ENCODE measurements at places on chromosomes 1 and 21.

DNA sequence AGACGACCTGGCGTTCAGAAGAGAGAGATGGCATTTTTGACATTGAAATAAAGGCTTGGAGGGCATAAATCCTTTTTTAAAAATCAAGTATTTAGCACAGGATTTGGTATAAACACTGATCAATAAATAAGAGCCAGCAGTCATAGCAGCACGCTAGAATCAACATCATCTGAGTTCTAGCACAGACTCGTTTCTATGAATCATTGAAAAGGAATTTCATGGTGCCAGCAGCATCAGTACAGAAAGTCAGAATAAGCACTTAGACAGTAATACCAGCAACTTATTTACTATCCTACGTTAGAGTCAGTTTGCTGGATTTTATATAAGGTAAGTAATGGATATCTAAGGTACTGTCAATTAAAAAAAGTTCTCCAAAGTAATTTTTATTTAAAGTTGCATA is 119.3 kb downstream of the HLCS start:
- DNase-seq = no peak

- no peak for DNase-seq
Observed at GRCh38 chr1:77954521-77954920, 24.4 kb downstream of the FUBP1 start.

GRCh38 chr1:157862114-157863070 is 20.8 kb upstream of the CD5L start:
- DNase-seq = no peak

- DNase-seq = no peak
Observed at GRCh38 chr1:66984491-66984890, 59.7 kb downstream of the MIER1 start.

- DNase-seq = no peak
Observed at GRCh38 chr1:158371188-158371953, 17.7 kb downstream of the CD1E start.

DNA sequence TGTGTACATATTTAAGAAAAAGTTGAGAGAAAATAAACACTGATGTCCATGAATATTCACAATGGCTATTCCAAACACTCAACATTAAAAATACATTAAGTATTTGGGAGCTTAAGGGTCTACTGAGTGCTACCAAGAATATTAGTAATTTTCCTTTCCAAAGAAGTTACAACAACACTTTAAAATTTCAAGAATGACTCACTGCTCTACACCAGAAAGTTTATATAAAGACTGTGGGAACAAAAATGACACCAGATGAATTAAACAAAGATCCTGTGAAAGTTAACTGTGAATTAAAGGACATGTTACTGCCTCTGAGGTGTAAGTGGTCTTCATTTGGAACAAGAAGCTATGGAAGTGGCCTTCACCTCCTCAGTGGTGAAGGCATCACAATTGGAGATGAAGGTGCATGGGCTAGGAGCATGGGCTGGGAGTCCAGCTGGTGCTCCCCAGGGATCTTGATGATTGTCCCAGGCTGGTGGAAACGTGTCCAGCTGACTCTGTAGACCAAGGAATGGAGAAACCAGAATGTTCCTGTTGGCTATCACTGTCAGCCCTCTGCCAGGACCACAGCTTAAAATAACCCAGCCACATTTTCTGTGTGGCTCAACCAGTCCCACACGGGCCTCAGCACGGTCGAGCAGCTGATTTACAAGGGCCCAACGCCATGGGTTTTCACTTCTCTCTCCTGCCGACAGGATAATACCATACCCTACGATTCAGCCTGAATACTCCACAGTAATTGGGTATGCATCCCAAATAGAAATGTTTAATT is 28.8 kb downstream of the TAF5L start:
- DNase-seq = no peak

GRCh38 chr1:57311411-57311810 is 112.4 kb downstream of the DAB1 start:
- no peak for DNase-seq

DNA sequence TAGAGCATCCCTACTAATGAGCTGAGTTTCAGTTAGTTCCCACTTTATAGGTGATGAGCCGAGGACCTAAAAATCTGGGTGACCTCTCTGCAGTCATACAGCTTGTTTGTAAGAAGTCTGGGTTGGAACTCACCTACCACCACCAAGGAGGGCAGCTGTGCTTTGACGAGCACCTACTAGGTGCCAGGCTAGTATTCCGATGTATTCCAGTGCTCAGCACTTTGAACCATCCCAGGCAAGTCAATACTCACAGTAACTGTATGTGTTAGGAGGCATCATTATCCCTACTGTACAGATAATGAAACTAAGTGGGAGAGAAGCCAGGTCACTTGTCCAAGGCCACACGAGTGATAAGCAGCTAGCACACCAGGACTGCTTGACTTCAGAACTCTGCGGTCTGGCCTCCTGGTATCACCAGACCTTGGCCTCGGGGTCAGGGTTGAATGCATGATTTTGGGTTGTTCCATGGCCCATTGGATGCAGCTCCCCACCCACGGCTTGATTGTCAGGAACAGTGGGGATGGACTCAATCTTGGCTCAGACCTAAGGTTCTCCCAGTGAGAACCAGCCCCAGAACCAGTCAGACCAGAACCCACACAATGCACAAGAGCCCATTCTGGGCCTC is 20.7 kb downstream of the ECE1 start:
- DNase-seq = no peak

DNA sequence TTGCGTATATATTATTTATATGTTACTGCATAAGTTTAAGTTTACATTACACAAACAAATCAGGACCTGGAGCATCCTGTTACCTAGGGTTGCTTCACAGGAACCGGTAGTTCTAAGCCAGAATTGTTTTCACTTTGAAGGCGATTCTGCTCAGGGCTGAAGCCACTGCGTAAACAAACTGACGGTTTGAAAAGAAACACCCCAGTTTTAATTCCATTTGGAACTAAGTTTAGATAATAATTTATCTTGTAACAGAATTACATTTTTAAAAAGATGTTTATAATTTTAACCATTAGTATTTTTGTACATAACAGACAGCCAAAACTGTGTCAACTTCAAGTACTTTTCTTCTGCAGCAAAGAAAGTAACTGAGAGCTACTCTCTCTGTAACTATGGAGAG is 282.1 kb upstream of the LYPLAL1 start:
- no peak for DNase-seq

All from stimulated activated CD8-positive, alpha-beta memory T cell treated with anti-CD3 and anti-CD28 coated beads, Interleukin-12 subunit alpha, Interleukin-12 subunit beta, amount 100 ng/mL, for 4 hours (primary cell).